ENCODE measurements at places on chromosomes 1 and 21.

- peak overlapping the region; percentile 93 for H3K27ac ChIP-seq
- H3K27me3 ChIP-seq = no peaks in the 10 kb centered on the region
- DNase-seq = peak; percentile 94
- peak overlapping the region; percentile 90 for H3K4me3 ChIP-seq
Observed at GRCh38 chr1:26500488-26501175, 28.4 kb downstream of the HMGN2 start.

- H3K4me1 ChIP-seq = peaks cover 11% of the 10 kb centered on the region
- no peak overlapping the region for H3K27ac ChIP-seq
- no peak for DNase-seq
- peaks cover 9% of the 10 kb centered on the region for H3K27me3 ChIP-seq
Observed at GRCh38 chr1:2646837-2647236, 14.0 kb upstream of the MMEL1 start.

DNA sequence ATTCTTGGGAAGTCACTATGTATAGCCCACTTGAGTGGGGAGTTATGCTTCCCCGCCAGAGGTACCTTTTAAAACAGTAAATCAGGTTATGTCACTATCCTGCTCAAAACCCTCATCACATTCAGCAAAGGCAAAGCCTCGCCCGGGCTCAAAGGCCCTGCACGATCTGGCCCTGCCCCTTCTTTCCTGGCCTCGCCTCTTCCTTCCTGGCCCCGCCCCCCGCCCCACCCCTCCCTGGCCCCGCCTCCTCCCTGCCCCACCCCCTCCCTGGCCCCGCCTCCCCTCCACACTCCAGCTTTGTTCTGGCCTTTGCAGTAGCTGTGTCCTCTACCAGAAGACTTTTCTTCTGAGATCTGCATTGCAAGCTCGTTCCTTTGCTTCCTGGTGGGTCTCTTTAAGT is 6.6 kb downstream of the LDLRAD2 start:
- H3K4me1 ChIP-seq = peaks cover 18% of the 10 kb centered on the region
- no peak overlapping the region for H3K27ac ChIP-seq
- DNase-seq = no peak
- H3K36me3 ChIP-seq = no peaks in the 10 kb centered on the region

- H3K4me1 ChIP-seq = no peaks in the 10 kb centered on the region
- H3K36me3 ChIP-seq = no peaks in the 10 kb centered on the region
- no peak overlapping the region for H3K27ac ChIP-seq
- H3K4me3 ChIP-seq = no peak overlapping the region
Observed at GRCh38 chr1:221241592-221241991, 362.3 kb downstream of the HLX start.

GRCh38 chr1:77279929-77280328 is 1.9 kb upstream of the AK5 start:
- DNase-seq = no peak
- H3K4me1 ChIP-seq = peaks cover 34% of the 10 kb centered on the region
- no peaks in the 10 kb centered on the region for H3K36me3 ChIP-seq
- no peak overlapping the region for H3K4me3 ChIP-seq

- no peaks in the 10 kb centered on the region for H3K36me3 ChIP-seq
- H3K4me3 ChIP-seq = no peak overlapping the region
- H3K4me1 ChIP-seq = no peaks in the 10 kb centered on the region
- no peak for DNase-seq
- H3K27me3 ChIP-seq = peaks cover 31% of the 10 kb centered on the region
Observed at GRCh38 chr1:159250638-159251216, 46.1 kb downstream of the ACKR1 start.

DNA sequence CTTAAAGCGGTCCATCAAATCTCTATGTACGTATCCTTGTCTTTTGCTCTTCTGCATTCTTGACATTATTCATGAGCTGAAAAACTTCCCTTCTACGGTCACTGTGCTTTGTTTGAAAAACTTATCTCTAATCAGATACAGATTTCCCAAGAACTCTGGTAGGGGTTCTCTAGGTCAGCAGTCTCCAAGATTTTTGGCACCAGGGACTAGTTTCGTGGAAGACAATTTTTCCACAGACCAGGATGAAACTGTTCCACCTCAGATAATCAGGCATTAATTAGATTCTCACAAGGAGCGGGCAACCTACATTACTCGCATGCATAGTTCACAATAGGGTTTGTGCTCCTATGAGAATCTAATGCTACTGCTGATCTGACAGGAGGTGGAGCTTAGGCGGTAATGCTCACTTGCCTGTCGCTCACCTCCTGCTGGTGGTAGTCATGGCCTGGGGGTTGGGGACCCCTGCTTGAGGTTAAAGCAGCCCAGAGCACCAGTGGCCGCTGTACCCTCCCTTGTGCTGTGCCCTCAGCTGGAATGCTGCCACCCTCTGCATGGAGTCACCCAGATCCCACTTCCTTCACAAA is 30.8 kb downstream of the AK2 start:
- no peak overlapping the region for H3K27ac ChIP-seq
- H3K4me3 ChIP-seq = no peak overlapping the region
- peaks cover 39% of the 10 kb centered on the region for H3K36me3 ChIP-seq
- no peaks in the 10 kb centered on the region for H3K4me1 ChIP-seq
- no peak for DNase-seq
- H3K27me3 ChIP-seq = no peaks in the 10 kb centered on the region

DNA sequence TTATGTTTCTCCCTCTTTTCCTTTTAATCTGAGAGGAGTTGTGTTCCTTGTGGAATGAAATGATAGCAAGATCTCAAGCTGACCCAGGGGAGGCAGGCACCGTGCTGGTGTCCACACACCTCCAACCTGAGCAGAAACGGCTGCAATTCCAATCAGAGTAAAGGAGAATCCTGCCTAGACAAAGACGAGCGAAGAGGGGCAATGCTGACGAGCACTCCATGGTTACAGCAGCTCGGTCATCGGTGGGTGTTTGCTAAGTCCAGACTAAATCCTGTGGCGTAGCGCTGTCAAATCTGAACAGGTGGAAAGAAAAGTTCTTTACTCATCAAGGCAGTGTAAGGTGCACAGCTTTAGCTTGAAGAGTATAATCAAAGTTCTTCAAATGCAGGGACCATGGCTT is 74.8 kb downstream of the PLD5 start:
- H3K27me3 ChIP-seq = peaks cover 14% of the 10 kb centered on the region
- no peak overlapping the region for H3K27ac ChIP-seq
- H3K4me3 ChIP-seq = no peak overlapping the region

DNA sequence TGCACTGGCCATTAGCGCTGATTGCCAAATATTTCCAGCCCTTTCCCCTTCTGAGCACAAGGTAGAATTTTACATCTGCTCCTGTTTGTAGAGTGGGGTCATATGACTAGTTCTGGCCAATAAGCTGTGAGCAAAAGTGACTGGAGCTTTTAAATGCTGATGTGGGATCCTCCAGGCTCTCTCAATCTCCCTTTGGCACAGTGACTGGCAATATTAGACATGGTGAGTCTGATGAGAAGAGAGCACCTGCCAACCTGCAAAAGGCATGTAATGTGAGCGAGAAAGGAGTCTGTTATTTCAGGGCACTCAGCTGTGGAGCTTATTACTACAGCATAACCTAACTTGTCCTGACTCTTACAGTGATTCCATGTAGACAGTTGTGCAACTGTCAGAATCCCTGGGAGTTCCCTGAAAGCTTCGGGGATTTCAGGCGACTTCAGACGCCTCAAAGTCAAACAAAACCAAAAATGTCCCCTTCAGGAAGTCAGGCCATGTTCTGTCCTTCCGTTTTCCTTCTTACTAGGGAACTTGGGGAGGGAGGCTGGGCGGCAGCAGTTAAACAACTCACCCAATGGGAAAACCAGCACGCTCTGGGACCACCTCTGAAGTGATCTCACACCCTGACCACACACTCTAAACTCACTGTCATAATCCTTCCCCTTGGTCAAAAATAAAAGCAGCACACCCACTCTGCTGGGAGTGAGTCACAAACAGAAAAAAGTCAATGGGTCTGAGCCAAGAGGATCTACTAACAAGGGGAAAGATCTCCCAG is 3.6 kb upstream of the RASSF5 start:
- H3K27ac ChIP-seq = no peak overlapping the region
- H3K4me3 ChIP-seq = no peak overlapping the region
- no peak for DNase-seq
- H3K4me1 ChIP-seq = peaks cover 30% of the 10 kb centered on the region
- H3K27me3 ChIP-seq = peaks cover 5% of the 10 kb centered on the region

DNA sequence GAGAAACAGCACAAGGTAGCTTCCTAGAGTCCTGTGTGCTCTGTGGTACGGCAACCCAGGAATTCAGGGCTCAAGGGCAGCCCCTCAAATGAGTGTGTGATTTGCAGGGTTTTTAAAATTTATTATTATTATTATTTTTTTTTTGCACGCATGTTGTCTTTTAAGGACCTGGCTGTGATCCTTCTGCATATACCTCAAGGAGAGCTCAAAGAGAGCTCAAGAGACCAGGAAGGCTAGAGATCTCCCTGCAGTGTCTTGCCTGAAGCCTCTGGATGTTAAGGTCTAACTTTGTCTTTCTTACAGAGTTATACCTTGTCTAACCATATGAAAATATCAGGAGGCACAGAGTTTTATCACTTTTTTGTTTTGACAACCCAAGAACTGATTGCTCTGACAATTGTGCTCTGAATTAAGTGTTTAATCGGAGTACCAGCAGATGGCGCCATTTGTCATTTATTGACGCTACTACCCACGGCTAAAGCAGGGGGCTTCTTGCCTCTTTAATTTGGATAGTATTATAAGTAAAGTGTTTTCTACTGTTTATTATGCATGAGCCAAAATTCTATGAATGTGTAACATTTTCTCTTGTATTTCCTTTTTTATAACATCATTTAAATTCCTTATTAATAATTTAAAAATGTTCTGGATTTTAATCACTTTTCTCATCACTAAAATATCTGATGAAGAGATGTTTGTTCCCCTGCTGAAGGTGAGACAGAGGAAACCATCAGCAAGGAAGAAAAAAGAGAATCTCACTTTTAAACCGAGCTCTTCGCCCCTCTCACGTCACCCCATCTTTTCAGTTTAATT is 35.8 kb upstream of the LMO4 start:
- no peaks in the 10 kb centered on the region for H3K4me1 ChIP-seq
- peaks cover 2% of the 10 kb centered on the region for H3K27me3 ChIP-seq
- H3K27ac ChIP-seq = no peak overlapping the region
- no peaks in the 10 kb centered on the region for H3K36me3 ChIP-seq
- H3K4me3 ChIP-seq = no peak overlapping the region
